Myocyte (in vitro differentiated cells): ENCODE measurements at places on chromosomes 12 and 14.

DNA sequence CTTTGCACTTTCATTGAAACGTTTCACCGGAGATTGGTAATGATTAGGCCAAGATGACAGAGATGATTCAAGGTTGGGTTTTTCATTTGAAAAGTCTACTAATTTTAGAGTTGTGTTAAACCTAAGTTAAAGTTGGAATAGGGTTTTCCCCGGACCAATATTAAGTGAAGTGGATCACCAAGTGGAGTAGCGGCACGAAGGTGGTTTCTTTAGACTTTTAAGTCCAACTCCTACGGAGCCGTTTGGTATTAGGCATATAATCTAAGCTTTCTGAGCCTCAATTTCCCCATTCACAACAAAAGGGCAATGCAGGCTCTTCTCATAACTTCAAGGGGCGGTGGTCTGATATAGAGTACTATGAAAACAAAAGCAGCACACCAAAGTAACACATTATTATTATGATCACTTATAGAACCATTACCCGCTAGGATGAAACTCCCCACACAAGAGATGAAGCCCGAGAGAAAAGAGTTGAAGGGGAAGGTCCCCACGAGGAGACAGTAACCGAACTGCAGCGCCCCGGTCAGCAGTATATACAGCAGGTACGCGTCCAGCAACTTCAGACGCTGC lies 413 bp downstream of the DAD1 start:
- DNase-seq: no peak

- no peak for DNase-seq
Observed at GRCh38 chr12:113081873-113082272, 25.3 kb downstream of the DTX1 start.

- DNase-seq: no peak
Observed at GRCh38 chr14:20515846-20516245, 10.5 kb downstream of the RNASE10 start.

GRCh38 chr12:131108177-131108955 lies 154.7 kb downstream of the ADGRD1 start:
- DNase-seq: no peak

GRCh38 chr14:106562451-106562850 lies 1036.1 kb downstream of the TMEM121 start:
- no peak for DNase-seq

GRCh38 chr14:33376510-33376909 lies 437.8 kb downstream of the NPAS3 start:
- no peak for DNase-seq

GRCh38 chr12:65823513-65824375 lies 539 bp upstream of the HMGA2 start:
- DNase-seq: peak; percentile 84

GRCh38 chr12:72828662-72829324 lies 556.6 kb downstream of the TRHDE start:
- no peak for DNase-seq

GRCh38 chr12:27732281-27732680 lies 21.6 kb downstream of the MRPS35 start:
- peak; percentile 6 for DNase-seq

- DNase-seq: no peak
Observed at GRCh38 chr14:35826952-35827416, 846 bp downstream of the BRMS1L start.

- DNase-seq: peak; percentile 1
Observed at GRCh38 chr12:73308079-73308478, 1035.9 kb downstream of the TRHDE start.

- DNase-seq: no peak
Observed at GRCh38 chr14:24673534-24674203, 39.7 kb upstream of the GZMB start.

DNA sequence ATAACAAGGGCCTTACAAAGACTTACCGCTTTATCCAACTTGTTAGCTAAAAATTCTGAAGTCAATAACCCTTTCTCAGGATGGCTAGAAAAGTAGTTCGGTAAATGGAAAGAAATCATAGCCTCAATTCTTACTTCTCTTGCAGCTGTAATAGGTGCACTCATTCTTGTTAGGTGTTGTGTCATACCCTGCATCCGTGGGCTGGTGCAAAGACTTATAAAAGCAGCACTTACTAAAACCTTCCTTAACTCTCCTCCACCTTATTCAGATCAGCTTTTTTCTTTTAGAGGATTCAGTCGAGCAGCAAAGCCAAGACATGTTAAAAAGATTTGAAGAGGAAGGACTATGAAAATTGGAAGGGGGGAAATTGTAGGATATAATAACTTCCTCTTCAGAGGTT lies 238.2 kb upstream of the DIO3 start:
- DNase-seq: no peak

- DNase-seq: no peak
Observed at GRCh38 chr14:68730348-68730747, 62.5 kb downstream of the ZFP36L1 start.

GRCh38 chr12:54448344-54448743 lies 25.1 kb downstream of the GTSF1 start:
- no peak for DNase-seq

DNA sequence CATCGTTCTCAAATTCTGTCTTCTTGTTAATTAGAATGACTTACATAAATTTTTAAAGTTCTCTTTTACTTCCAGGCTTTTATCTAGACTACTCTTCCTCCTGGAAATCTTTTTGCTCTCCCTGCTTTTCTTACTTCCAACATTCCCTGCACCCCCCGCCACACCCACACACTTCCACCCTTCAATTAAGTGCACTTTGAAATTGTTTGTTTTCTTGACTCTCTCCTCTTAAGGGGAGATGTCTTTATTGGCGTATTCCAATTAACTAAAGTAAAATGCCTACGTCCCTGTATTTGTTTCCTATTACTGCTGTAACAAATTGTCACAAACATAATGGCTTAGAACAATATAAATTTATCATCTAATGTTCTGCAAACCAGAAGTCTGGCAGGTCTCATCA lies 125.2 kb upstream of the KRR1 start:
- no peak for DNase-seq

DNA sequence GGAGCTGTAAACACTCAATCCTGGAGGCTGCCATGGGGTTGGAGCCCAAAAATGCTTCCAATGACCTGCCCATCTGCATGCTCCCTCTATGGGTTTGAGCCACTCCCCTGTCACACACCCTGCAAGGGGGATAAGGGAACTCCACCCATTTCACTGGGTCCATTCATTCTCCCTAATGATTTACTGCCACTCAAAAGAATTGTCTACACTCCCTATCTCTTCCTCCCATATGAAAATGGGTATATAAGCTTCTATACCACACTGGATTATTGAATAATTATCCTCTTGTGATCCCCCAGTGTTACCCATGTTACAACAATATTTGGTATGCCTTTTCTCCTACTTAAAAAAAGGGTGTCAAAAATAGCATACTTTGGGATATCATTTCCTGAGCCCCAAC lies 260.8 kb upstream of the CCDC196 start:
- DNase-seq: no peak

DNA sequence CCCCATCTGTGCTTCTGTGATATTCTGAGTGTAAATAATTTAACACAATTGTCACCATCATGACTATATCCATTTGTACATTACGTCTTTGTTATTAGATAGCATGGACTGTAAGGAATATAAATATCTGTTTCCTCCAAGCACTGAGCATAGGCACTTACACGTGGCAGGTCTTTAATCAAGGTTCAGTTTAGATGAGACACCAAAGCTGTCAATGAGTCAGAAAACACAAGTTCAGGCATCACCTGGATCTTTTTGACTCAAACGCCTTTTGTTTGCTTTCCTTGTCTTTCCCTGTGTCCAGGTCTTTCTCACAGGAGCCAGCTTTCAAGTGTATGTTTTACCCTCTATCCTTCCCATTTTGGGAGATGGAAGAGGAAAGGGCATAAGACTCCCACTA lies 163.2 kb upstream of the CCDC198 start:
- no peak for DNase-seq
